Activated T-cell treated with anti-CD3 and anti-CD28 coated beads, Interleukin-2, amount 50 U/mL, for 4 hours (primary cell): ENCODE measurements at places on chromosomes 1 and 21. TPM values are rescaled to one million over a fixed set of nuclear protein-coding genes. Genes with fewer than 3 reads are reported as not detected.

GRCh38 chr1:160884579-160884978 is 401 bp downstream of the ITLN1 start:
- no peak for DNase-seq

DNA sequence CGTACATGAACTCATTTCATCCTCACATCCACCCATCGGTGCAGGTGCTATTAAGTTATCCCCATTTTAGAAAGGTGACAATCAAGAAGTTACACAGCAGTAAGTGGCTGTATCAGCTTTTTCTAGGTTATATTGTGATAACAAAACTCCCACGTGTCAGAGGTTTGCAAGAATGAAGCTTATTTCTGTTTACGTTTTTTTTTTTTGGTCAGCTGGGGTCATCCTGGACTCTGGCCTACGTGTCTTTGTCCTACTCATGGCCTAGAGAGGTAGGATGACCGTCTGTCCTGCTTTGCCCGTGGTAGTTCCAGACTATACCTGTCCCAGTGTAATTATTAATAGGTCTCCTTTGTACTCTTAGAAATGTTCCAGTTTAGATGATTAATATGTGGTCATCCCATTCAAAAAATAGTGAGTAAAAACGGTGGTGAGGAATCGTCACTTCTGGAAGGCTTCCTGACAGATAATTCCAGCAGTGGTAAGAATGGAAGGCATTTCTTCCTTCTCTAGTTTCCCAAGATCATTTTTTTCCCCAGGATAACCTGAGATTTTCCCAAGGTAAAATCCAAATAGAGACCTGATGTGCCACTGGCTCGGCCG is 64.2 kb upstream of the KIF26B start:
- no peak for DNase-seq

- DNase-seq = no peak
Observed at GRCh38 chr21:16968436-16968835, 544.4 kb upstream of the CXADR start.

The C1orf141 gene
- total RNA-seq = 0.11 TPM

DNA sequence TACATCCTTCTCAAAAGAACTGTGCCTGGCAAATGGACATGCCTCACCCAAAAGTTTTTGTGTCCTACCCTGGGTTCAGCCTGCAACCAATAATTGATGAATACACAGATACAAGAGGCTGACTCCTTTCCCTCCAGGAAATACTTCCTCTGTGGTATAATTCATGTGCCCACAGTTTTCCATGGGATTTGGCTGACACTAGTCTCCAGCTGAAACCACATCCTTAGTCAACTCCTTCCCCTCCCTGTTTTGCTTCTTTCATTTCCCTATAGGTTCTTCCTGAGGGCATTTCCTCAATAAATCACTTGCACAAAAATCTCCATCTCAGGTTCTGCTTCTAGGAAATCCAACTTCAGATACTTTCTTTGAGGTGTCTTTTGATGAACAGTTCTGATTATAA is 436.6 kb upstream of the C1orf87 start:
- DNase-seq = no peak

DNA sequence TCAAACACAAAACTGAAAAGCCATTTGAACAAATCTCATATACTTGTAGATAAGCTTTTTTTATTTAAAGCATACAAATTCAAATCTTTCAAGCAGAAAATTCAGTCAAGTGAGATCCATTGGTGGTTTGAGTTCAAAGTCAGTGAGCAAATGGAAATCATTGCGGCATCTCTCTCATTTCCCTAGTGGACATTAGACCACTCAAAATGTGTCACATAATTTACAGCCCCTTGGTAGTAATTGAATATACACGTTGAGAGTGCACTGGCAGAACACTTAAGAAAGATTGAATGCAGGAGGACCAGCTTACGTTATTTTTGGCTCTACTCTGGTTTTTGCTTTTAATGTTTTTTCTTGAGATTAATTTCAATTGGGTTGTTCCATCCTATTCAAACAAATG is 633.7 kb downstream of the USP25 start:
- no peak for DNase-seq

GRCh38 chr1:22628698-22629444 is 7.6 kb upstream of the C1QA start:
- no peak for DNase-seq

- no peak for DNase-seq
Observed at GRCh38 chr1:22636927-22637326, 499 bp downstream of the C1QA start.

DNA sequence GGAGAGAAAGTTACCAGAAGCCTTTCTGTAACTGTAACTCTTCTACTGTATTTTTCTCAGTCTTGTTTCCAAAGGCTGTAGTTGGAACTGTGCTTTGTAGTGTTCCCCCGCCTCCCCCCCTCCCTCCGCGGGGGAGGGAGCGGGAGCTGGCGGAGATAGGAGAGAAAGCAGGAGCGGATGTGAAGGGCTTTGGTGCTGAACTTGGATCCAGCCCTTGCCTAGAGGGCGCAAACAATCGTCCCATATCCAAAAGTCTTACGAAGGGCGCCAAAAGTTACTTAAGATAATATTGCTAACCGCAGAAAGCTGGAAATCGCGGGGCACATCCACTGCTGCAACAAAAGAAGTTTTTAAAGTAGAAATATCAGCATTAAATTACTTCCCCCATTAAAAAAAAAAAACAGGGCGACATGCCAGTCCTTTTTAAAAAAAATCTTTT is 2.4 kb upstream of the NFIA start:
- no peak for DNase-seq

- DNase-seq = no peak
Observed at GRCh38 chr1:74937176-74937575, 197.0 kb upstream of the LHX8 start.

DNA sequence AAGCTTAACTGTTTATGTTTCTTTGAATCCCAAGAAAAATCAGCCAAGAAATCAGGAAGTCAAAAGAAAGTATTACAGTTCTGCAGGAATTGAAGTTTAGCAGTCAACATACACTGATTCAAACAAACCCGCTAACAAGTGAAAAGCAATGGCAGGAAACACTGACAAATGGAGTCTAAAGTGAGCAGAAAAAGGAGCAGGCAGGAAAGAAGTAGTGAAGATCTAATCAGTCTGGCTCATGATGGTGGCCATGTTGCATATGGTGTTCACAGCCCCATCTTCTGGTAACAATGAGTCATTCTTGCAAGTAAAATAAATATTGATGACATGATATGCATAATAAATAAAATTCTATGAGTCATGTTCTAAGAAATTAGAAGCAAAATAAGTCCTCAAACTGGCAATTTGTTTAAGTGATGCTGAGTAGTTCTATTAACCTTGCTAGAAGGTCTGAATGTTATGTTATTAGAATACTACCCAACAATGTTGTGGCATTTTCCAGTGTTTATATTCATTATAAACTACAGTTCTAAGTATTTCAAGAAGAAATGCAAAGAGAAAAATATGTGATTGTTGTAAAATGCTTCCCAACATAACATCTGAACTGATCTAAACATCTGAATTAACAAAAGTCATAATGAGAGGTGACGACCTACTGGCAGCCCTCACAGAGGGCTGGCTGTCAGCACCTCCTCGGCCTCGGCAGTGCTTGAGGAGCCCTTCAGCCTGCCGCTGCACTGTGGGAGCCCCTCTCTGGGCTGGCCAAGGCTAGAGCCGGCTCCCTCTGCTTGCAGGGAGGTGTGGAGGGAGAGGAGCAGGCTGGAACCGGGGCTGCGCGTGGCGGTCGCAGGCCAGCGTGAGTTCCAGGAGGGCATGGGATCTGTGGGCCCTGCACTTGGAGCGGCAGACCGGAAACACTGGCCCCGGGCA is 5.7 kb upstream of the ACBD6 start:
- no peak for DNase-seq

- DNase-seq = no peak
Observed at GRCh38 chr1:111141245-111142220, 1.5 kb downstream of the CEPT1 start.
